H7 (cell line): ENCODE measurements at places on chromosomes 2 and 18.

- no peak for DNase-seq
Measured at GRCh38 chr2:68653538-68653982, 10.2 kb downstream of the PROKR1 start.

DNA sequence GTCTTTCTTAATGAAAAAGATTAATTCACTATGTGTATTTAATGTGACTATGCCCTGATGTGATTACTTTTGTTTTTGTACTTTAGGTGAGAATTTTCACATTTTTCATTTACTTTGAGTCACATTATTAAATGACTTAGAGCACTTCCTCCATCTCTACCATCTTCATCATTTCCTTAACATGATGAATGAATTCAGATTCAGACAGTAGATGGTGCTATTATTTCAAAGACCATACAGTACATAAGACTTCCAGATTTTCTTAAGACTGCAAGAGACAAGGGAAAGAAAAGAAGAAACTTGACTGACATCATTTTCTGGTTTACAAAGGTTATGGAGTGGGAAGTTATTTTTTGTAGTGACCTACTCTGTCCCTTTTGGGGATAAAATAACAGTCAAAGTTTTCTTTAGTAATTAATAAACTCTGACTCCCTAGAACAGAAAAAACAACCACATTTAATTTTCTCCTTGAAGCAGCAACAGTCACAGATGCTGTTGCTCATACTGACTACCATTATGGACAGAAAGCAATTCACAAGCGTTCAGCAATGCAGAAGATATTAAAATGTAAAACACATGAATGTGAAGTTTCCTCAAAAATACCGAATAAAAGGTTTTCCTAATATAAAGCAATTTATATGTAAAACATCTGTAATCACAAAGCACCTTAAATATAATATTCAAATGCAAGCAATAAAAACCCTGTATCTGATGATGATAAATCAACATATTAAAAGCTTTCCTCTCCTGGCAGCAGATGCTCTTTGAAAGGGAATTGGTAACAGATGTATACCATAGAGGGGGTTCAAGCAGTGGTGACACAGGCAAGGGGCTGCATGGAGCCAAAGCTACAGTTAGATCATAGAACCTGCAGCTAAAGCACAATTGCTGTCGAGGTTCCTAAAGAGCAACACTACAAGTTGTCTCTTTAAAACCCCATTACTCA, 1010.9 kb upstream of the NXPH2 start:
- DNase-seq: peak; percentile 5

DNA sequence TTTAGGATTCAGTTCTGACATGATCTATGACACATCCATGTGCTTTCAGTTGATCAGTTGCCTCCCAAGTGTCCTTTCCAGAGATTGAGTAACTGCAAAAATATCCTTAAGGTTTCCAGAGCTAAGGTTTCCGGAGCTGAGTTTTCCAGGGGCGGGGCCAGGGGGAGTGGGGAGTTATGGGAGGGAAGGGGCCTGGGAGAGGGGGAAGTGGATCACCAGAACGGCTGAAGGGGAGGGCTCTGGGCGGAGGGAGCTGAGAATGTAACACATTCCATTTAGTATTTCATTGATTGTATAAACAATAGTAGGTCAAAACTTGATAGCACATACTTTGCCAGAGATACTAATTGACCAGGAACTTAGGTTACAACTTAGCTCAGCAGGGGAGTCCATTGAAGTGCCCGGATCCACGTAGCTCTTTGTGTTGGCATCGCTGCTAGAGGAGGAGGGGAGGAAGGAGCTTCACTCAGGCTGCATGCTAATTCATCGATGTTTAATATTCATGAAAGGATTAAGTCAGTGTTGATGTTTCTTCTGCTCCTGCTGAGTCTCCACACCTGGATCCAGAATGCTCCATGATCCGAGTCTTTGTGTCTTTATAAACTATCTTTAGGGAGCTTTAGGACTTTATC, 289.8 kb downstream of the ALPK2 start:
- peak; percentile 73 for DNase-seq

DNA sequence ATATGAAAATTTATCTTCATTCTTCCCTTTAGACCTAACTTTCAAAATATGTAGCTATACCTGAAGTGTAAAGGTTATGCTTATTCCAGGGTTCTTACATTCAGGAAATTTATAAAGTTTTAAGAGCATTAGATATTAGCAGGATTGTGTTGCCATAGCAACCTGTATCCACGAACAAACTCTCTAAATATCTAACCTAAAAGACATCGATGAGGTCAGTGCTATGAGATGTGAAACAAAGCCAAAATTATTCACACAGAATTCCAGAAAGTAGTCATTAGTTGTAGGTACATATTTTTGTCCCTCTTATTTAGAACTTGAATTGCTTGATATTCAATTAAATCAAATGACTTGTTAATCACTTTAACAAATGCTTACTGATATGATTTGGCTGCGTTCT, 705.3 kb downstream of the SOCS6 start:
- DNase-seq: no peak

DNA sequence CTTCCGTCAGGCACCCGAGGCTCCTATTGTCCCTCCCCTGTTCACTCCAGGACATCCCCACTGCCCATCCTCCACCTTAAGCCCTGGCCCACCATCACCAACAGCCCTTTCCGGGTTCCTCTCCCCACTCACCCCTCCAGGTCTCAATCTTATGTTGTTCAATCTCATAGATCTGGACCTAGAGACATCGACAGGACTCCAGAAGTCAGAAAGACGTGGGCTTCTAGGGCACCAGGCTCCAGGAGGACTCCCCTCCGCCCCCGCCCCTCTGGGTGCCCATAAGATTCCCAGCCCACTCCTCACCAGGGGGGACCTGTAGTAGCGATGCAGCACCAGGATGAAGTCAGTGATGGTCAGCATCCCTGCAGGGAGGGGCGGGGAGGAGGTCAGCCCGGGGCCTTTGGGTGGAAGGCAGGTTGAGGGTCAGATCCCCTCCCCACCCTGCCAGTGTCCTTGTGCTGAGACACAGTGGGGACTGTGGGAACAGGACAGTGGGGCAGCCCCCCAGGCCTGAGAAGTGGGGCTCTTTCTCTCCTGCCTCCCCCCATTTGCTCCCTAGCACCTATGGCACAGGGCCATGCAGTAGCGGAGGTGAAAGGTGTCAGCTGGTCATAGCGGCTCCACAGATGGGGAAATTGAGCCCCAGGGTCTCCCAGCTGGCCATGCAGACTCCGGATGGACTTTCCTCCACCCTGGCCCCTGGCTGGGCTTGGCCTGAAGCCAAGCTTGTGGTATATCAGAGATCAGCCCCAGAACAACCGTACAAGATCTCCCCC, 3.7 kb downstream of the PRKAG3 start:
- no peak for DNase-seq

- DNase-seq: no peak
Measured at GRCh38 chr2:43437363-43437762, 158.5 kb downstream of the THADA start.

DNA sequence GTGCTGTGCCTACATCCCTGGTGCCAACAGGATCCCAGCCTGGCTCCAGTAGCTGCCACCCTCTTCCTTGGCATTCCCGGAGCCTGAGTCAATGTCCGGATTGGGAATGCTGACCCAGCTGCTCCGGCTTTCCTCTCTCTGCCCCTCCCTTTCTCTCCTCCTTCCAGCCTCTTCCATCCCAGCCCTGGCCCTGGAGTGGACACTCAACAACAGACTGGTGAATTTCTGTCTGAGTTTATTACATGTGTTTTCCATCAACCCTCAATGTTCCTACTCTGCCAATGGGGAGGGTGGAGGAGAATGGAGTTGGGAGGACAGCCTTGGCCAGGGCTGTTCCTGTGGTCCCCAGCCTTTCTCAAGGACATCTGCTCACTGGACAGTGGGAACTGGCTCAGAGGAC, 917 bp upstream of the PRKAG3 start:
- no peak for DNase-seq

DNA sequence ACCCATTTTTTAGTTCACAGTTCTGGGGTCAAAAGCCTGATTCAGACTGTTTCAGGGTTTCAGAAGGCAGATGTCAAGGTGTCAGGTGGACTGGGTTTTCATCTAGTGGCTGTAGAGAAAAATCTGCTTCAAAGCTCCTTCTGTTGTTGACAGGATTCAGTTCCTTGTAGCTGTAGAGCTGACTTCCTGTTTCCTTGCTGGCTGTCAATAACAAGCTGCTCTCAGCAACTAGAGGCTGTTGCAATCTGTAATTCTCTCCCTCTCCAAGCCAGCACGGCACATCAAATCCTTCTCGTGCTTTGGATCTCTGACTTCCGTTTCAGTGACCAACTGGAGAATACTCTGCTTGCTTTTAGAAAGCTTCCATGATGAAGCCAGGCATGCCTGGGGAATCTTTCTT, 179.4 kb downstream of the DOK6 start:
- no peak for DNase-seq

DNA sequence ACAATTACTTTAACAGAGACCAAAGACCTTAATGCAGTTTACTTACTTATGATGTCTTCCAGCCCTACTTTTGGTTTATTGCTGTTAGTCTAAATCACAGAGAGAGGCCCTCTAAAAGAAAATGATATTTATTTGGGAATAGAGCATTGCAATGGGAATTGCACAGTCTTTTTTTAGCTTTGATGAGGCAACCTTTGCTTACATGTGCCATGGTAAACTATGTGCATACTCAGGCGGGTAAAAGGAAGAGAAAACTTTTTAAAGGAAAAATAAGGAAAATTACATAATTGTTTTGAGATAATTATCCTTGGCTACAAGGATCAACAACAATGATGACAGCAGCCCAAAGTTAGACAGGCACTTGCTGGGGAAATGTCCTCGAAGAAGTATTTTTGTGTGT, 78.6 kb downstream of the EFEMP1 start:
- DNase-seq: no peak

DNA sequence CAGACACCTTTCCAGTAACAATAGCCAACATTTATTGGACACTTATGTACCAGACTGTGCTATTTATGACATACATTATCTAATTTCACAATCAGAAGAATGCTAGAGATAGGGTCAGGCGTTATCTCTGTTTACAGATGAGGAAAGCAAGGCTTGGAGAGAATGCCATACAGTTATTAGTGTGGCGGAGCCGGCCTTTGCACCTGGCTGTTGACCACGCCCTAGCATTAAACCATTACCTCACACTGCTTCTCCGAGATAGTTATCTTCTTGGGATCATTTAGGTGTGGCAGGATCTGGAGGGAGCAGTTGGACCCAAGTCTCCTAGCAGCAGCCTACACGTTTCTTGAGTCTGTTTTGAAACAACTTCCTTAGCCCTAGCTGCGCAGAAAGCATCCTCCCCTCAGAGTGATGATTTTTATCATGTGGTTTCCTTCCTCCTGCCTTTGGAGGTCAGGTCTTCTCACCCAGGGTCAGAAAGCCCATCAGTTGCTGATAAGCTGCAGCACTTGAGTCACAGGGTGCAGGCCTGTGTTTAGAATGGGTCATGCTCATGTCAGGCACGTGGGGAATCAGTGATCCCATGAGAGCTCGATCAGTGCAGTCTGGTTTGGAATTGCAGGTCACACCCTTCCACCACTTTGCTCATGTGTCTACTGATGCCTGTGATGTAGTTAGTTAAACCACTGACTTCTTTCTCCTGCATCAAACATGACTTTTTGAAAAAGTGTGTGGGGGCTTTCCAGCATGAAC, 118.2 kb downstream of the SPTBN1 start:
- no peak for DNase-seq

- no peak for DNase-seq
Measured at GRCh38 chr18:55592106-55592505, 4.1 kb upstream of the TCF4 start.

DNA sequence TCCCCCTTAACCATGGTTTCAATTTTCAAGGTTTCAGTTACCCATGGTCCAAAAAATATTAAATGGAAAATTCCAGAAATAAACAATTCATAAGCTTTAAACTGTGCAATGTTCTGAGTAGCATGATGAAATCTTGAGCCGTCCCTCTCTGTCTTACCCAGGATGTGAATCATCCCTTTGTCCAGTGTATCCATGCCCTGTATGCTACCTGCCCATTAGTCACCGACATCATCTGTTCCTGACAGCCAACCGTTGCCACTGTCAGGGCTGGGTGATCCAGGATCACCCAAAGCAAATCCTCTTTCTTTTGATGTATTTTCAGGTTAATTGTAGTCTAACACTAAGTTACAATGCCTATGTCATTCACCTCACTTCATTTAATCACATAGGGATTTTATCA, 15.7 kb upstream of the OLA1 start:
- no peak for DNase-seq

GRCh38 chr2:46720592-46721185, 194.9 kb downstream of the MCFD2 start:
- no peak for DNase-seq

DNA sequence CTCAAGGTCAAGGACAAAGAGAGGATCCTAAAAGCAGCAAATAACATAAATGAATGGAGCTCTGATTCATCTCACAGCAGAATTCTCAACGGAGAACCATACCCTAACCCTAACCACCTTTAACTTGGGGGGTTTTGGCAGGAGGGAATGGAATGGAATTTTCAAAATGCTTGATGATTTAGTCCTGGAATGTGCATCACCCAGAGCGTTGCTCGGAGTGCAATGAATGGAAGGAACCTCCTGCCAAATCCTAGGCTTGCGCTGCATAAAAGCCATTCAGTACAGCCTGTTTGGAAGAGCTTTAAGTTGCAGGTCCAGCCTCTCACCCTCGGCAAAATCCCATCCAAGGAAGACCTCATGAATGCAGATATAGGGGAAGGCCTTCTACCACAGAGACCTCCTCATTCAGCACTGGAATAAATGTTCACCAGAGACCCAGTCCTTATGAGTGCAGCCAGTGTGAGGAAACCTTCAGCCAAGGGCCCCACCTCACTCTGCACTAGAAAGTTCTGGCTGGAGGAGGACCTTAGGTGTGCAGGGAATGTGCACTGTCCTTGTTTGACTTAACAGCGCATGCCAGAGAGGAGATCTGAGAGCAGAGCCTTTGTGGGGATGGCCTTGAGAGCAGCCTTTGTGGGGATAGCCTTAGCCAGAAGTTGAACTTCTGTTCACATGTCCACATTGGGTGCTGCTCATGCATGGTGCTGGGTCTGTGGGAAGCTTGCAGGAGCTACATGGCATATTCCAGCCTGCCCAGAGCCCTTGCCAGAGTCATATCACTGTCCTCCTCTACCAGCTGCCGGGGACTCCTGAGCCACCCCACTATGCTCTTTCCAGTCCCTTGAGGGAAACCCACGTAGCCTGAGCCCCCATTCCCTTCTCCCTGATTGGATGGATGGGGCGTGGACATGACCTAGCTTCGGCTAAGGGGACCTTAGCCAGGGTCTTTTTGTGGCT, 30.5 kb downstream of the ASB1 start:
- no peak for DNase-seq

- DNase-seq: no peak
Measured at GRCh38 chr2:179181002-179181401, 83.6 kb downstream of the SESTD1 start.

- DNase-seq: no peak
Measured at GRCh38 chr2:180062178-180062577, 55.1 kb upstream of the CWC22 start.

- no peak for DNase-seq
Measured at GRCh38 chr2:70596739-70597138, 43.1 kb upstream of the TGFA start.
